Fibroblast of skin of scalp (primary cell): ENCODE measurements at places on chromosomes 5 and 9.

- DNase-seq: peak; percentile 73
Measured at GRCh38 chr5:114055318-114056184, 306.3 kb upstream of the KCNN2 start.

GRCh38 chr9:121292051-121292450 lies 24.1 kb downstream of the GSN start:
- DNase-seq: no peak

GRCh38 chr5:9776525-9776924 lies 146.4 kb upstream of the TAS2R1 start:
- peak; percentile 28 for DNase-seq

DNA sequence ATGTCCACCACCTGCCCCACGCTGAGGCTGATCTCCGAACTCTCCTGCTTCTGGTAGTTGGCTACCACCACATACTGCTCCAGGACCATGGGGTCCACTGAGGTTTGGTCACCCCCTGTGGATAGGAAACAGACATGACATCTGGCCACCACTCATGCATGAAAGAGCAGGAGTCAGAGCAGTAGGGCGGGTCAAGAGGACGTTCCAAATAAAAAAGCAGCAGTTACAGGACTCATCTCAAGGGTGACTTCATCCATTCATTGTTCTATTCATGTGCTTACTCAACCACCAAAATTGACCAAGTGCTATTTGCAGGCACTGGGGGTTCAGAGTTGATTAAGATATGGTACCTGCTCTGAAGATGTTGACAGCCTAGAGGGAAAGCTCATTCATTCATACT lies 79.2 kb upstream of the UBTD2 start:
- DNase-seq: no peak

- DNase-seq: no peak
Measured at GRCh38 chr5:68200288-68200687, 15.3 kb upstream of the PIK3R1 start.

GRCh38 chr5:2018390-2018724 lies 135.6 kb upstream of the IRX4 start:
- DNase-seq: no peak

DNA sequence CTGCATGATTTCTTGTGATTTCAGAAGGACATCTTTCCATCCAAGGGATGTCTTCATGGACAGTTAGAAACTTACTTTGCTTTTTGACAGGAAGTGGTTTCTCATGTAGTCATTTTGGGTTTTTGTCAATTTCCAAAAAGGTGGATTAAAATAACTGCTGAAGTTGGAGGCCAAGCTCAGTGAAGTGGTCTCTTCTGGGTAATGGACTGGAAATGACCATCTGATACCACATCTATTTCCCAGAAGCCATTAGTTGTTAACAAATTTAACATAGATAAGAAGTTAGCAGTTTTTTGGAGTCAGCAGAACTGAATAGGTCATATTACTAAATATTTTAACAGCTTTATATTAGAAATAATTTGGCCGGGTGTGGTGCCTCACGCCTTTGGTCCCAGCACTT lies 86.2 kb upstream of the MYO10 start:
- no peak for DNase-seq

DNA sequence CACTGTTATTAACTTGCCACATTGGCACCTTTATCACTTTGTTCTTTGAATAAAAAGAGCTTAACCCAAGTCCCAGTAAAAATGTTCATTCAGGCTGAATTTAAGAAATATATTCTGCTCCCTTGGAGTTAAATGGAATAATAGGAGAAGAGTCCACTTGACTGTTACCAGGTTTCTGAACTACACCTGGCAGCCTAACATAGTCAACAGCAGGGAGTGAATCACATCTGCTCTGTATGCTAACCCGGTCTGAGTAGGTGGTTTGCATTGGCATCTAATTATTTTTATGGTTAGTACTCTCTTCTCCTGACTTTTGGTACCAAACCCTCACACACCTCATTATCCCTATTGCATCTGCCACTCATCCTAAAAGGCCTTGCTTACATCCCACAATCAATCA lies 86.7 kb downstream of the STK32A start:
- DNase-seq: no peak

- DNase-seq: peak; percentile 33
Measured at GRCh38 chr5:132098151-132098594, 24.6 kb downstream of the CSF2 start.
